ENCODE measurements at places on chromosomes 4 and X.

- H3K27ac ChIP-seq, result peak overlapping the region; percentile 62
- H3K4me3 ChIP-seq, result peak overlapping the region; percentile 91
- no peak for DNase-seq
- H3K27me3 ChIP-seq, result peaks cover 67% of the 10 kb centered on the region
- peaks cover 32% of the 10 kb centered on the region for H3K4me1 ChIP-seq
Observed at GRCh38 chr4:127781300-127782024, 660 bp upstream of the HSPA4L start.

DNA sequence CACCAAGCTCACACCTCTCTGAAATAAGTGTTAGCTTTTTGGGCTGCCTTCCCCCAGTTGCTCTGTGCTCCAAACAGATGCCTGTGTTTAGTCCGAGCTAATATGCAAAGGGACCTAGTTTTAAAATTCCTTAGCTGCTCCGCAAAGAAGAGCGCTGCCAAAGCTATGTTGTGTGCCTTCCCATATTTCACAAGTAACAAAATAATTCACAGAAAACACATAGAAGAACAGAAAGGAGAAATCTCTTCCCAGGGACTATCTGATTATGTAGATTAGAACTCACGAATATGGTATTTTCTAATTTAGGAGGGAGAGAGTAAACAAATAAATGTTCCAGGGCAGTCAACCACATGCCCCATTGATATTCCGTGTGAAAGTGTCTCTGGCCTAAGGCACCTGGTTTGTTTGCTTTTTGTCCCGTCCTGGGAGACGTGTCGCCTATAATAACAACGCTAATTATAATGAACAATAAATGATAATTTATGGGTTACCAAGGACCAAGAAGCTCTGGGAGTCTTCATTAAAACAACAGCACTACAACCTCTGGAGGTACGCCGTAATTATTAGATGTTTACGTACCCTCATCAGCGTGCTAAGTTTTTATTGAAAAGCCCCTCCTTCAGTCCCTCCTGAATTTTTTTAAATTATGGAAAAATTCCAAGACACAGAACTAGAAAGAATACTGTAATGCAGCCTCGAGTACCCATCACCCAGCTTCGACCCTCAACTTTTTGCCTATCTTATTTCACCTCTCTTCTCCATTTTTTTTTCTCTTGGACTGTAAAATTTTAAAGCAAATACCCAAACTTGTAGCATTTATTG, 1.2 kb upstream of the CCNG2 start:
- no peak for DNase-seq
- H3K27ac ChIP-seq, result no peak overlapping the region
- peak overlapping the region; percentile 95 for H3K4me3 ChIP-seq
- peaks cover 35% of the 10 kb centered on the region for H3K4me1 ChIP-seq
- no peaks in the 10 kb centered on the region for H3K27me3 ChIP-seq
- H3K36me3 ChIP-seq, result peaks cover 7% of the 10 kb centered on the region

- no peak for DNase-seq
- H3K36me3 ChIP-seq, result no peaks in the 10 kb centered on the region
- no peak overlapping the region for H3K4me3 ChIP-seq
- H3K27me3 ChIP-seq, result no peaks in the 10 kb centered on the region
- H3K27ac ChIP-seq, result no peak overlapping the region
Observed at GRCh38 chrX:68932611-68933010, 103.8 kb downstream of the EFNB1 start.

- no peak overlapping the region for H3K27ac ChIP-seq
- no peaks in the 10 kb centered on the region for H3K4me1 ChIP-seq
- H3K36me3 ChIP-seq, result no peaks in the 10 kb centered on the region
- H3K4me3 ChIP-seq, result no peak overlapping the region
Observed at GRCh38 chr4:86338989-86339388, 20.9 kb downstream of the MAPK10 start.
